ENCODE measurements at places on chromosomes 7 and 10.

DNA sequence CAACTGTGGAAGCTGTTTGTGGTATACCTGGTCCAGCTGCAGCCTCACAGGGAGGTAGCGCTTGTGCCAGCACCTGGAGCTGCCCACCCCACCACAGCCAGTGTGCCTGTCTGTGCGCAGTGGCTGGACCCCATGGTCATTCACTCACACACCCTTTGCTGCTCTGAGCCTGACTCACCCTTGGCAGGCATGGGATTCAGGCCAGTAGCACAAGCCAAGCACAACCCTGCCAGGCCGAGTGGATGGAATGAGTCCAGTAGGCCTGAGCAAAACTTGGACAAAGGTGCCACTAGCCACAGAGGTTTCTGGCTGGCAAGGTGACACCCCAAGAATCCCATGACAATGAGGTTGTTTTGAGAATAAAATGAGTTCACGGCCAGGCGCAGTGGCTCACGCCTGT lies 19.0 kb downstream of the RBM48 start:
- DNase-seq = no peak

- DNase-seq = no peak
Observed at GRCh38 chr7:22286436-22286835, 70.5 kb downstream of the RAPGEF5 start.

DNA sequence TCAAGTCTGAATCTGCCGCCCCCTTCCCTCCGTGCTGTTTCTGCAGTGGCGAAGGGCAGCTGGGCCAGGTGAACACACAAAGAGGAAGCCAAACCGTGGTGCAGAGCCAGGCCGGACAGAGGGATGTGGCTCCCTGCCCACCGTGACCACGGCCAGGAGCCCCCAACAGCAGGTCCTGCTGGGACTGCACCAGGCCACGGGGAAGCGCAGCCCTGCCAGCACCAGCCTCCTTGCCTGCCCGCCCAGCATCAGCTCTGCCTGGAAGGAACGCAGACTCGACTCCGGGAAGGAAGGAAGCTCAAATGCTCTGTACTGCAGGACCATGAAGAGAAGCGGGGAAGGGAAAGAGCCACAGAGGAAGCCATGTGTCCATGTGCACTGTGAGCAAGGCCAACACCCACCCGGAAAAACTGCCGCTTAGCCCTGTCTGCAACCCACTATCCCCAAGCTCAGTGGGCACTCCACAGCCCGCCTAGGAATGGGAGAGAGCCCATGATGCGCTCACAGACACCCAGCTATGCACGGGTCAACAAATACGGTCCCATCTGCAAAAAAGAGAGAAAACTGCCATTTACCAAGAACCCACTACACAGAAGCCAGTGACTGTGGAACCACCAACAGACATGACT lies 19.0 kb downstream of the GPER1 start:
- DNase-seq = no peak

GRCh38 chr7:410395-410910 lies 109.2 kb downstream of the PDGFA start:
- no peak for DNase-seq

DNA sequence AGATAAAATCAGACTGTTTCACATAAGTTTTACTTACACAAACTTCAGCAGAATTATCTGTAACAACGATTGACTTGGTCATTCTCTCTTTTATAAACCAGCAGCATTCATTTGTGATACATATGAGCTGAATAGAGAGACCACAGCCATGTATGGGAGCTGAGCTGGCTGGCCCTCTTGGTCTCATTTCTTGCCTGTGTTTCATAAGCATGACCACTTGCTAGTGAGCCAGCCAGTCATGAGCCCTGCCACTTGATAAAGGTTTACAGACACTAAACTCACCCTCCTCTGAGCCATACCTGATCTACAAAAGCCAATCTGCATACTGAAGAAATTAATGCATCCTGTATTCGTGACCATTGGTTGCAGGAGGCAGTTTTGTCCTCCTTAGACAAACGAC lies 82.1 kb downstream of the PKD1L1 start:
- no peak for DNase-seq

- DNase-seq = no peak
Observed at GRCh38 chr10:112797197-112797596, 152.8 kb upstream of the TCF7L2 start.

DNA sequence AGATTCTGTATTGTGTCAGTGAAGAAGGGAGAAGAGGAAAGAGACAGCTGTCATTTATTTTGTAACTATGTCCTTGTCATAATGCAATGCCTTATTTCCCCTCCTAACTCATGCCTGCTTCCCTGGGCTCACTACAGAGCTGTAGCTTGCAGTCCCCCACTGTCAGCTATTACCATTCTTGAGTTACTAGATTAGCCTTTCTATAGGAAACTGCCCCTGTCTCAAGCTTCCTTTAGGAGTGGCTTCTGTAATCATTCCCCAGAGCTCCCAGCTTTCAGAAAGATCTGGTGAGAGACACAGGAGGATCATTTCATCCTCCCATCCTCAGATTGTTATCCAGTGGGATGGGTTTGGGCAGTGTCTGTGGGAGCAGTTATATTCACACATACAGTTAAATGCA lies 32.4 kb upstream of the SMKR1 start:
- no peak for DNase-seq

GRCh38 chr10:84270708-84271107 lies 25.9 kb downstream of the RGR start:
- no peak for DNase-seq

- DNase-seq = no peak
Observed at GRCh38 chr10:115989621-115990020, 283.4 kb downstream of the GFRA1 start.

Measured in stimulated activated CD4-positive, alpha-beta T cell treated with anti-CD3 and anti-CD28 coated beads, Interleukin-2, amount 100 ng/mL, for 48 hours (primary cell).